ENCODE measurements at places on chromosomes 7 and 10.

DNA sequence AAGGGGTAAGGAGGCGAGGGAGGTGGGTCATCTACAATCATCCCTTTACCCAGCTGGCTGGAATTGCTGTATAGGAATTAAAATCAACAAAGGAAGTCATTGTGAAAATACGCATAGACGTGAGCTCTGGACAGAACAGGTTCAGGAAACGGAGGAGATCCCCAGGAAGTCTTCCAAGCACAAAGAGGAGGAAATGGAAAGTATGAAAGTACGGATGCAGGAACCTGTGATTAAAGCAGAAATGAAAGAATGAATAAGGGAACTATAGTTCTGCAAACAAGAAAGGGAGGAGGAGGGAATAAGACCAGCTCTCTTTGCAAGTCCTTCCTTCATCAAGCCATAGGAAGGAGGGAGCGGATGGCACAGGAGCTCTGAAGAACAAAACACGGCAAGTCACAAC lies 61.8 kb downstream of the PYROXD2 start:
- no peak for DNase-seq

GRCh38 chr10:26410356-26410755 lies 27.8 kb upstream of the APBB1IP start:
- DNase-seq: no peak

- DNase-seq: no peak
These were observed 173.3 kb upstream of the BET1 start for GRCh38 chr7:94177441-94177840.

DNA sequence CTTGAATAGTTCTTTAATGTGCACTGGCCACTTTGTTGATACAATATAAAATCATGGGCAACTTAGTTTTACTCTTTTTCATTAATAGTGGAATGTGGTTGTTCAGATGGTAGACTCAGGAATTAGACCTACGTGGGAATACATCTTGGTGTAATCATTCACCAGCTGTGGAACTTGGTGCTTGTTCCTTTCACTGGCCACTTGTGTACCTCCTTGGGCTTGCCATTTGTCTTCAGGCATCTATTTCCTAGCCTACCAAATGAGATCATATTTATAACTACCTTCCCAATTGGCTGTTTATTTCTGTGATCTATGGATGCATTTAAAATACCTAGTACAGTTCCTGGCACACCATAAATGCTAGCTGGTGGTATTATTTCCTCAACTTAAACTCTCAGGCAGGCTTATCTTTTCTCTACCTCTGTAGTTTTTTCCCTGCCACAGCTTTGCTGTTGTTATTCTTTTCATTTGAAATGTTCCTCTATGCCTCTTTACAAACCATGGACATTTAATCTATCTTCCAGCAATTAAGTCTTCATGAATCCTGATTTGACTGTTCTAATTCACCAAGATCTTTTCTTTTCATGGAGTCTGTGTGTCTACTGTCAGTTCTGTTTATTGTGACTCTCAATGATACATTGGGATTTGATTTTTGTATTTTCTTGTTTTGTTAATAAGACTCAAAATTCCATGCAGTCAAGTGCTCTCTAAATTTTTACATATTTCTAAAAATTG lies 113.0 kb downstream of the ADAM22 start:
- DNase-seq: no peak

GRCh38 chr7:130305433-130306042 lies 12.6 kb downstream of the CPA4 start:
- DNase-seq: no peak

GRCh38 chr10:71836596-71836974 lies 14.5 kb downstream of the PSAP start:
- DNase-seq: no peak

GRCh38 chr10:13684252-13684791 lies 97.6 kb downstream of the PRPF18 start:
- no peak for DNase-seq

DNA sequence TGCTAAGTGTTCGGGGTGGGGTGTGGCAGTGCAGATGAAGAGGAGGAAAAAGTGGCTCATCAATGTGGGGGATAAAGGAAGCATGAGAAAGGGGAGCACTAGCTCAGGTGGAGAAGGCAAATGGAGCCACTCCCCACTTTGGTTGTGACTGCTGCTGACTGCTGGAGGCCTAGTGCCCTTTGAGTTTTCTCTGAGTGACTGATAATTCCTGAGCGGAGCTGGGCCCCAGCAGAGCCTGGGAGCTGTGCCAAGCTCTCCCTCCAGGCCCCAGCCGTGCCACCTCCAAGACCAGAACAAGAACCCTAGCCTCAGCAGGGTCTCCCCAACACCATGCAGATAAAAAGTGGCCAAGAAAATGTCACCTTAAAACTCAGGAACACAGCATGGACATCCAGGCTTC lies 9.7 kb upstream of the RASSF4 start:
- no peak for DNase-seq

GRCh38 chr7:128247108-128247507 lies 6.0 kb downstream of the LEP start:
- no peak for DNase-seq

GRCh38 chr7:2607122-2607922 lies 24.5 kb upstream of the TTYH3 start:
- no peak for DNase-seq

DNA sequence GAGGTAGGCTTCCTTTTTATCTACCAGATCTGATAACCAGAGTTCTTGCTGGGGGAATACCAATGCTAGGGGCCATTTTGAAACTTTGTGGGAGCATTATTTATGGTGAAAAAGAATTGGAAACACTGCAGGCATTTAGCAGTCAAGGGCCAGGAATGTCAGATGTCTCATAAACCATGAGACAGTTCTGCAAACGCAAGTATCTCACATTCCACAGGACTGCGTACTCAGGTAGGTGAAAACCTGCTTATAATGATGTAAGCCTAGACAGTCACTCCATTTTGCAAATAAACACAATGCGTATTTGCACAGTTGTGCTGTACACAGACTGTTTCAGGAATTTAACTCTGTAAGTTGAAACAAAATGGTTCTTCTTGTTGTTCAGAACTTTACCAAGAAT lies 33.9 kb downstream of the ECHDC3 start:
- no peak for DNase-seq

- DNase-seq: no peak
These were observed 456.0 kb downstream of the SORCS1 start for GRCh38 chr10:106708506-106708905.

DNA sequence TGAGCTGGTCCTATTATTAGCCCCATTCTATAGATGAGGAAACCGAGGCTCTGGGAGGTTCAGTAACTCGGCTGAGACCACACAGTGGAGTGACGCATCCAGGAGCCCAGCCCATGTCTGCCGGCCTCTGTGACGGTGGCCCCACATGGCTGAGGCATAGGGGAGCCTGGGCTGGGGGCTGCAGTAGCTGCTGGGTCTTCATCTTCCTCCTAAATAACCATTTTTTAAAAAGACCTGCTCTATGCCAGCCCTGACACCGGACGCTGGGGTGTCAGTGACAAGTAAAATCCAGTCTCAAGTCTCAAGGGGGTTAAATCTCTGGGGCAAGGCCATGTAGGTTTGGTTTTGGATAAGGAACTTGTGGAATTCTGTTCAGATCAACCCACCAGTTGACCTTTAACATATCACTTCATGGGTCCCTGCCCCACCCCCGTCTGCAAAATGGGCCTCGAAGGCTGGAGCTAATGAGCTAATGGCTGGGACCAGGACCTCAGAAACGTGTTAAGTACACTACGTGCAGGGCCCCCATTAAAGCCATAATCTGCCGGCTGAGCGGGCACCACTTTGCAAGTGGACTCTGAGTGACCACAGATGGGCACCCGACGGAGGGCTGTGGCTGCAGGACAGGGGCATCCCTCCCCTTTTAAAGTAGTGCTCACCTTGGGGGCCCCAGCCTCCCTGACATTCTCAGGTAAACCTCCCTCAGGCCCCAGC lies 136.5 kb upstream of the UNC5B start:
- DNase-seq: no peak

DNA sequence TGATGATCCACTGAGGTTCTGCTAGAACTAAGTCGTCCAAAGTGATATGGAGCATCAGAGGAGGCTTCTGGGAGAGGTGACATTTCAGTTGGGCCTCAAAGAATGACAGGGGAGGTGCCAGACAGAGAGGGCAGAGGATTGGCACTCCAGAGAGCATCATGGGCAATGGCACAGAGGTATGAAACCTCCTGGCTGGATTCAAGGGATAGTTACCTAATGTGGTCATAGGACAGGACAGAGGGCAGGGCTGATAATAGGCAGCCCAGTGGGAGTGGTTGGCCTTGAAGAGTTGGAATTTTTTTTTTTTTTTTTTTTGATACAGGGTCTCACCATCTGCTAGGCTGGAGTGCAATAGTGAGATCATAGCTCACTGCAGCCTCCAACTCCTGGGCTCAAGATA lies 7.6 kb downstream of the SRRM3 start:
- DNase-seq: no peak

DNA sequence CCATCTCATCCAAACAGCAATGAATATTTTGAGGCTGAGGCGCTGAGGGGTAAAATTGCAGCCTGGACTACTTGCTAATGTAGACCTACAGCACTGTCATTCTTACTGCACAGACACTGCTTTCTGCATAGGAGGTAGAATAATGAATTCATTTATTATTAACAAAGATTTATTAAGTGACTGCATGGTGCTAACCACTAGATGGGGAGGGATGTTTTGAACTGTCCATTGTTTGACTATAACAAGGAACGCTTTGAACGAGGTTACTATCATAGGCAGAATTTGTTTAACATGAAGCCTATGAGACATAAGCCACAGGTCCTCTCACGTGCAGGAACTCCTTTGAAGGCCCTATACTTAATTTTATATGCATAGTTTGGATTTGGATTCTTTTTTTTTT lies 143.8 kb downstream of the CFTR start:
- no peak for DNase-seq

GRCh38 chr10:130411496-130412085 lies 275.4 kb downstream of the GLRX3 start:
- DNase-seq: no peak

DNA sequence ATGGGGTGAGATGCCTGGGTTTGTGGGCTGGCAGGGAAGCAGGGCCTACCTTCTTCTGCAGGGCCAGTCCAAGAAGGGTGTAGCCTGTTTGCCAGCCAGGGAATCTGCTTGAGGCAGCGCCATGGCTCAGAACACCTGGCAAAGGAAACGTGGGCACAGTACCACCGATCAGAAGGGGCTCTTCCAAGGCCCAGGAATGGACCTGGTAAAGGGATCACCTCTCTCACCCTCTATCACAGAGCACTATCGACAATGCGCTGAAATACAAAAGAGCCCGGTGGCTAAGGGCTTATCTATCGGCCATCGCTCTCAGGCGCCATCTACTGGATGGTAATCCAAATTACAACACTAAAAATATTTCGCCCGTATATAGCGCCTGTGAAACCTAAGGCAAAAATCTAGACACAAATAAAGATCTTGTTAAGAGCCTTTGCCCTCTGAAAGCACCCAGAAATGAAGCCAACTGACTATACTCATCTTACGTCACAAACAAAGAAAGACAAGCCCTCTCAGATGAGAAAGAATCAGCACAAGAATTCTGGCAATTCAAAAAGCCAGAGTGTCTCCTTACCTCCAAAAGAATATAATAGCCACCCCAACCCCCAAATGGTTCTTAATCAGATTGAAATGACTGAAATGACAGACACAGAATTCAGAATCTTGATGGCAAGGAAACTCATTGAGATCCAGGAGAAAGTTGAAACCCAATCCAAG lies 217.8 kb upstream of the HPS1 start:
- DNase-seq: no peak

DNA sequence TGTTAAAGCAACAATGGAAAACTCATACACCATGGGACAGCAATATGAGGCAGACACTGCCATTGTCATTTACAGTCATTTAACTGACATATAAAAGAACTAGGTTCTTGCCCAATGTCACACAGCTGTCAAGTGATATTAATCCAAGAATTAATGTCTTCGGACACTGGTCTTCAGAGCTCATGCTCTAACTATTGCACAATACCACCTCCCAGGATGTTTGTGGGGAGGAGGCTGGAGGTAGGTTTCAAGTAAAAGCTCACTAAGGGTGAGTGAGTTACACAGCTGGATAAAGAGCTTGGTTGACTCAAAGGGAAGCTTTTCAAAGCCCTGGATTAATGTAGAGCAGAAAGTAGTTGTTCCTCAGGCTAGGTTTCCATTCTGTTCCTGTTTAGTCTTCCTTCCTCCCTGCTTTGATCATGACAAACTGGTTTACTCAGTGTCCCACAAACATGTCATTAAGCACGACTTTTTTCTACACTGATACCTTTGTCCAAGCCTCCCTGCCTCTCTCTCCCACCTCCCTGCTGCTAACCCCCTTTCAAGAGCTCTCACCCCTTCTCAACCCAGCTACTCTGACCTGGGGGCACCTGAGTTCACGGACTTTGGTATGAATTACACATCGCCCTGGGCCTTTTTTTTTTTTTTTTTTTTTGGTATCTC lies 987 bp upstream of the EXOC6 start:
- no peak for DNase-seq

- no peak for DNase-seq
These were observed 258.2 kb downstream of the SDK1 start for GRCh38 chr7:3559278-3559677.

GRCh38 chr10:51567271-51567670 lies 132.1 kb downstream of the CSTF2T start:
- DNase-seq: no peak

DNA sequence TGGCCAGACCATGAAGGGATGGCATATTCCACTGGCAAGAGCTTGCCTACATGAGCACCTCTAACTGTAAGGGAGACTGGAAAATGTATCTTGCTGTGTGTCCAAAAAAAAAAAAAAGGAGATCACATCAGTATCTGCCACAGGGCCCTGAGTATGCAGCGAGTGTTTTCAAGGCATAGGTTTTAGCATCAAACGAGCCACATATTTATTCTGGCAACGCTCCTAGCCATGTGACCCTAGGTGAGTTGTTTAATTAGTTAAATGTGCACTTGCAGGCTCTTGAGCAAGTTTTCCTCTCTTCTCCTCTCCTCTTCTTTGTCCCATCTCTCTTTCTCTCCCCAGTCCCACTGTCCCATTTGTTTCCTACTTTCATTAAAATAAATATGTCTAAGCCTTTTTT lies 428.7 kb upstream of the AKR1E2 start:
- DNase-seq: no peak

- no peak for DNase-seq
These were observed 24.8 kb downstream of the BRAF start for GRCh38 chr7:140899883-140900282.

GRCh38 chr10:127006453-127006852 lies 101.2 kb downstream of the DOCK1 start:
- DNase-seq: no peak

DNA sequence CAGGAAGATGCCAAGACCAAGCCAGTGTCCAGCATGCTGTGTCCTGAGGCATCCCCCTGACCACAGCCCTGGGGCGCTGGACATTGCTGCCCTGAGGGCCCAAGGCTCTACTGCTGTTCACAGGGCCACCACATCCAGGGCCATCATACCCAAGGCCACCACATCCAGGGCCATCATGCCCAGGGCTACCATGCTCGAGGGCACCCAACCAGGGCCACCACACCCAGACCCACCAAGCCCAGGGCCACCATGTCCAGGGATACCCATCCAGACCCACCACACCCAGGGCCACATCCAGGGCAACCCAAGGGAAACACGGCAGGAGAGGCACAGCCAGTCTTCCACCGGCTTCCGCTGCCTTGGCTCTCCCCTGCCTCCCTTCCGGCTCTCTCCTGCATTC lies 17.1 kb downstream of the STK32C start:
- DNase-seq: no peak

Measured in stimulated activated CD8-positive, alpha-beta memory T cell treated with anti-CD3 and anti-CD28 coated beads, Interleukin-7, amount 100 ng/mL, for 1 hour (primary cell).